ENCODE measurements at places on chromosomes 11 and 22.

DNA sequence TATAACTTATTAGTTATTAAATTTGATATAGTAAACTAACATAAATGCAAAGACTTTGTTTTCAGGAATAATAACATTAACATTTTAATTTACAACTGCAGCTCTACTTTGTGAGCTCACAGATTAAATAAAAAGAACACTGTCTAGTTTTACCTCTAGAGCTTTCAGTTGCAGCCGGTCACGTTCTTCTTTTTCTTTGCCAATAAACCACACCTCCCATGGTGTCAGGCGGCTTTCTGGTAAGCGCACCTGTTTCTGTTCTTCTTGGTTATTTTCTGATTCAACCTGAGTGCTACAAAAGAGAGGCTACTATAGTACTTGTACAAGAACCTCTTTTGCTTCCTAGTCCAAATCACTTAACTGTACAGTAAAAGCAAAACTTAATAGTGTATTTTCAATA, 5.8 kb downstream of the CCDC34 start:
- no peak for DNase-seq

GRCh38 chr11:2144544-2145248, 5.5 kb upstream of the IGF2 start:
- DNase-seq, result no peak

- no peak for DNase-seq
Measured at GRCh38 chr11:64250415-64251015, 815 bp upstream of the PLCB3 start.

GRCh38 chr11:45885274-45885920, at the start of gene MAPK8IP1:
MAPK8IP1 (plus strand) TSS chr11:45885651; CDS start chr11:45885821, 170 bp downstream.
- DNase-seq, result no peak

DNA sequence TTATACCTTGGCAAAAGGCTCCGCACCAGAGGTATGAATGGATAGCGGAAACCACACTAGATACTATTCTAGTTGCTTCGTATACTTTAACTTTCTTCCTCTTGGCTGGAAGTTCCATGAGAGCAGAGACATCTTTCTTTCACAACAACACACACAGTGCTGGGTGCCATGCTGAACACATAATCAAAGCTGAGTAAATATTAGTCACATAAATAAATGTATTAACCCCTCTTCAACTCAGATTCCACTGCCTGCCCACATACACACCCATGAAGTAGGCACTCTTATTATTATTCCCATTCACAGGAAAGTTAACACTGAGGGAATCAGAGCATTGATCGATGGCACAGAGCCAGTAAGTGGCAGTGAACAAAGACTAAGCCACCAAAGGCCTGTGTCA, 35.4 kb downstream of the SPON1 start:
- no peak for DNase-seq

DNA sequence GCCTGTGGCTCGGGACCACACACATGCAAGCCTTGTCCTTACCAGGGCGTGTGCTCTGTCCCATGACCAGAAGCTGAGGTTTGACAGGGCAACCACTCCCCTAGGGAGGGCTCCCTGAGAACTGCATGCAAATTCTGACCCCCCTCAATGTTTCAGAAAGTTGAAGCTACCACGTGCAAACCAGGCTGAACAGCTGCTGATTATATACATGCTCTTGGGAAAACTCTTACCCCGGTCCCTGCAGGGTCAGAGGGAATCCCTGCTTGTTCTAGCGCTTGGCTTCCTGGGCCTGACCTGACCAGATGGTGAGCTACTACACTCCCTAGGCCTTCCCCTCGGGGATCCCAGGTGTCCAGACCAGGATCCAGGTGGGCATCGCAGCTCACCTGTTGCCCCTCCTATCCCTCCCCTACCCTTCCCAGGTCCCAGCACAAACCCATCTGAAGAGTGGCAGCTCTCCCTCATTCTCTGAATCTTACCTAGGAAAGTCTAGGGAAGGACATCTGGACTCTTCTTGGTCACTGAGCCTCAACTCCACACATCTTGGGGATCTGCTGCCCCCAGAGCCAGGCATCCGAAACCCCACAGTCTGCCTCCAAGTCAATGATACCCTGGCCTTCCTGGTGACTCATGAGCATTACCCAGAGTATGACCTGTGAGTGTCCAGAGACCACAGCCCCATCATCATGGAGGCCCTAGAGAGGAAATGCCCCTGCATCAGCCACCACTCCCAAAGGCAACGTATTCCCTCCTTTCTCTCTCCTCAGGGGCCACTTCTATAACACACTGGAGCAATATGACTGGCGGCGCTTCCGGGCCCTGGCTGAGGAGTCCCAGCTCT, 61.5 kb downstream of the BTG4 start:
- no peak for DNase-seq

DNA sequence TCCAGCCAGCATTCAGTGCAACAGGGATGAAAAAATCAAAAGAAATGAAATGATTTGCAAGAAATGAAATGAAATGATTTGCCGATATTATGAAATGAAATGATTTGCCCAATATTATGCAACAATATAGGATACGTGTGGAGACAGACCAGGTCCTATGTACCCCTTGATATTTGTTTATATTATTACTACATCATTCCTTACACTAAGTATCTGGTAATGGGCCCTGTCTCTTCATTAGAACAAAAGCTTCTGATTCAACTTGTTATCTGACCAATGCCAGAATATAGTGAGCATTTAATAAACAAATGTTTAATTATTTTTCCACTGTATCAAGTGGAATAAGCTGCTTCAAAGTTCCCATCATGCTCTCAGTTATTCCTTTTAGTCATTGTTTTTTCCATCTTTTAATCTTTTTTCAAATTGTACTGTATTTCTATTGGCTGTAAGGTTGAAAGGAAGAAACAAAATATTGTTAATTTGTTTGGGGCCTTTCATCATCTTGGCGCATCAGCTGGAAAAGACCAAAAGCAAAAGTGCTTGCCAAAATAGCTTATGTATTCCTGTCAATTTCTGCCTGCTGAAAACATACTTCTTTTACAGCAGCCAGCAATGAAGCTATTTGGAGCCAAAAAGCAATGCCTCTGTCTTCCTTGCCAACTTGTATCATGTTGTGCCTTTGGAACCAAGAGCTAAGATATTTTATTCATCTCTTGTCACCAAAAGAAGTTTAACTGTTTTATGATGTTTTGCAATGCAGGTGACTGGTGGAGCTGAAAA, 2314.9 kb downstream of the LRRC4C start:
- DNase-seq, result no peak

Measured in kidney capillary endothelial cell (primary cell).